Body of pancreas (tissue), 4 donors: ENCODE measurements at places on chromosomes 5 and 9. TPM values are rescaled to one million over a fixed set of nuclear protein-coding genes. Genes with fewer than 3 reads are reported as not detected.

The ARSI gene
- total RNA-seq: not detected

The NMUR2 gene
- not detected for total RNA-seq

The PNPLA7 gene
- 27.7 TPM for total RNA-seq

DNA sequence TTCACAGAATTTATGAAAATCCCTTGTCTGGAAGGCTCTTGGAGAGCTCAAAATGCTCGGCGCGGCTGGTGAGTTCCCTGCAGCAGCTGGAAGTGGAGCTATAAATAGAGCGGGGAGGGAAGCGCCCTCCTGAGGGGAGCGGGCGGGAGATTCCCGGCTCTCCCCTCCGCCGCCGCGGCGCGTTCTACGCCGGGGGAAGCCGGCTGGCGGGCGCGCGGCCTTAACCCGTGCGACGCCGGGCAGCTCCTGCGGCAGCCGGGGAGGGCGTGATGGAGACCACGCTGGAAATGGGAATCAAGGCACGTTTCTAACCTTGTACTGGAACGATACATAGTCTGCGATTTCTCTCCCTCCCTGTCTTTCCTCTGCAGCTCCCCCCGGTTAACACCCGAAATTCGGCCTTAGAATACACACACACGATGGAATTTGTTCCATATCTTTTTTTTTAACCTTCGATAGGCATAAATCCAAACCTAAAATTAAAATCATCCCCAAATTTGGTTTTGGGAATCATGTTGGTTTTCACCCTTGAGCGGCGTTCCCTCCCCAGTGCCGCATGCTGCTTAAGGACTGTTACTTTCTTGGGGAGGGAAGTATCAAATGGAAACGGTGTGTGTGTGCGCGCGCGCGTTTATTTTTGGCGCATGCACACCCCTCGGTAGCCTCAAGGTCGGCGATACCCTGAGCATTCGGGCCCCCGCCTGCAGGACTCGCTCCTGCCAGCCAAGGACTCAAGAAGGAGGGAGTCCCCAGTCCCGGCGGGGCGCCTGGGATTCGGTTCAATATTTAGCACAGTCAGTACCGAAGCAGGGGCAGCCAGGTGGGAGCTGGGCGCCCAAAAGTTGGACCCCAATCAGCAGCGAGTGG, 306.3 kb upstream of the KCNN2 start:
- H3K4me3 ChIP-seq: peak overlapping the region; percentile 3
- no peaks in the 10 kb centered on the region for H3K36me3 ChIP-seq
- H3K27ac ChIP-seq: peak overlapping the region; percentile 61
- no peaks in the 10 kb centered on the region for H3K27me3 ChIP-seq
- H3K4me1 ChIP-seq: peaks cover 6% of the 10 kb centered on the region

- no peaks in the 10 kb centered on the region for H3K27me3 ChIP-seq
- DNase-seq: peak; percentile 6
- H3K27ac ChIP-seq: no peak overlapping the region
- H3K4me1 ChIP-seq: no peaks in the 10 kb centered on the region
- H3K36me3 ChIP-seq: no peaks in the 10 kb centered on the region
These were observed 272.7 kb downstream of the TRIM32 start for GRCh38 chr9:116959809-116960208.

DNA sequence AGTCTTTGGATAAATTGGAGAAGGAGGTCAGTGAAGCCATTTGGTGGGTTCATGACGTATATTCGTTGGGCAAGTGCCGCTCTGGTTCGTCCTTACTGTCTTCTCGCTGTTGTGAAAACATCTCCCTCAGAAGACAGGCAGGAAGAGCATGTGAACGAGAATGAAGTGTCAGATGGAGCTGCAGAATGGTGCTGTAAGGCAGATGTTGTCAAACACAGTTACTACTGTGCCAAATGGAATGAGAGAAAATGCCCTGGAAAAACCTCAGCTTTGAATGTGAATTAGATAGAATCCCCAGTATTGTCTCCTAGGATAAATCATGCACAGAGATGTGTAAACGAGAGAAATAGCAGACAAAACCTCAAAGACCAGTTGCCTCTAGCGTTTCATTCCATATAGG, 121.5 kb downstream of the CAMK4 start:
- DNase-seq: no peak
- no peak overlapping the region for H3K4me3 ChIP-seq
- no peaks in the 10 kb centered on the region for H3K36me3 ChIP-seq
- no peaks in the 10 kb centered on the region for H3K27me3 ChIP-seq
- H3K27ac ChIP-seq: no peak overlapping the region
- H3K4me1 ChIP-seq: no peaks in the 10 kb centered on the region

DNA sequence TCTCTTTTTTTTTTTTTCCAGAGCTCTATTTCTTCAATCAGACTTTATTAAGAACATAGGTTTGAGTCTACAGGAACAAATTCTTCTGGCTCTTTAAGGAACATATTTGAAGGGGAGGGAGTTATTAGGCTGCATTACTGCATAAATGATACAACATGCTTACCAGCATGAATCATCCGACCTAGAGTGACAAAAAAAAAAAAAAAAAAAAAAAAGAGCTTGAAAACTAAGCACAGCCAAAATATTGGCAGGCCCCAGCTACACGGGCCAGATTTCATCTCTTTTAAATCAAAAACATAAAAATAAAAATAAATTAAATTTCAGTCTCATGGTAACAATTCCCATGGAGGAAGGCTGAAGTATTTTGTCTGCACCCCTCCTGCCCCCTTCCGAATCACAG, 26.3 kb downstream of the MSX2 start:
- no peaks in the 10 kb centered on the region for H3K36me3 ChIP-seq
- peaks cover 9% of the 10 kb centered on the region for H3K4me1 ChIP-seq
- no peak overlapping the region for H3K4me3 ChIP-seq
- H3K27me3 ChIP-seq: no peaks in the 10 kb centered on the region

GRCh38 chr9:77587851-77588250, 60.3 kb downstream of the GNA14 start:
- no peak overlapping the region for H3K27ac ChIP-seq
- H3K4me3 ChIP-seq: no peak overlapping the region
- H3K36me3 ChIP-seq: no peaks in the 10 kb centered on the region
- no peaks in the 10 kb centered on the region for H3K27me3 ChIP-seq
- no peaks in the 10 kb centered on the region for H3K4me1 ChIP-seq

DNA sequence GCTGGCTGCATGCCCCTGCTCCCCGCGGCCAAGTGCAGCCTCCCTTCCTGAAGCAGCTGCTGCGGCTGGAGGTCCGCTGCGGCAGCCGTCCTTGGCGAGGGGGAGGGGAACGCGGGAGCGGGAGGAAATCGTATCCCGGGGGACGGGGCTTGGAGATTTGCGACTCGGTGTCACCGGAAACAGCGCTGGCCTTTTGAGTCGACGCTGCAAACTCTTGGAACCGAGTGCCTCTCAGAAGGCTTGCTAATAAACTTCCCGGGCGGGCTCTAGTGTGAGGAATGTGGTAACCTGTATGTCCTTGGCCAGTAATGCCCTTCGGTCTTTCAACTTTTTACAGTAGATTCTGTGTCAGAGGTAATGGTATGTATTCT, 82.7 kb downstream of the PTPDC1 start:
- DNase-seq: no peak
- no peaks in the 10 kb centered on the region for H3K36me3 ChIP-seq
- no peaks in the 10 kb centered on the region for H3K27me3 ChIP-seq
- peak overlapping the region; percentile 37 for H3K4me3 ChIP-seq

DNA sequence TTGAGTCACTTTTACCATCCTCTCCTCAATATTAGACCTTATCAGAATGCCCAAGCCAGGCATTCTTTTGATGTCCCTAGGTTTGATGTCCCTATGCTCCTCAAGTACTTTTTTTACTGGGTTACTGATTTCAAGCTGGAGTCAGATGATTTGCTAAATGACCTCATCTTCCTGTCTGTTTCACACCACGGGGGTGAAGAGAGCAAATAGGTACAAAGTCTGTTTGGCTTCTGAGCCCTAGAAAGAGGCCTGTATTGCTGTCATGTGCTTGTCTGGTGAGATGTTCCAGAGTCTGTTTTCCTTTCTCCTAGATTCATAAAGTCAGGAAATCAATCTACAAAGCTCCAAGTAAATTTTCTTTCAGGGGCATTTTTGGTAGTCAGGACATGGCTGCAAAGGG, 12.7 kb upstream of the DAB2 start:
- no peaks in the 10 kb centered on the region for H3K27me3 ChIP-seq
- no peak overlapping the region for H3K4me3 ChIP-seq
- H3K36me3 ChIP-seq: no peaks in the 10 kb centered on the region
- H3K4me1 ChIP-seq: peaks cover 16% of the 10 kb centered on the region

DNA sequence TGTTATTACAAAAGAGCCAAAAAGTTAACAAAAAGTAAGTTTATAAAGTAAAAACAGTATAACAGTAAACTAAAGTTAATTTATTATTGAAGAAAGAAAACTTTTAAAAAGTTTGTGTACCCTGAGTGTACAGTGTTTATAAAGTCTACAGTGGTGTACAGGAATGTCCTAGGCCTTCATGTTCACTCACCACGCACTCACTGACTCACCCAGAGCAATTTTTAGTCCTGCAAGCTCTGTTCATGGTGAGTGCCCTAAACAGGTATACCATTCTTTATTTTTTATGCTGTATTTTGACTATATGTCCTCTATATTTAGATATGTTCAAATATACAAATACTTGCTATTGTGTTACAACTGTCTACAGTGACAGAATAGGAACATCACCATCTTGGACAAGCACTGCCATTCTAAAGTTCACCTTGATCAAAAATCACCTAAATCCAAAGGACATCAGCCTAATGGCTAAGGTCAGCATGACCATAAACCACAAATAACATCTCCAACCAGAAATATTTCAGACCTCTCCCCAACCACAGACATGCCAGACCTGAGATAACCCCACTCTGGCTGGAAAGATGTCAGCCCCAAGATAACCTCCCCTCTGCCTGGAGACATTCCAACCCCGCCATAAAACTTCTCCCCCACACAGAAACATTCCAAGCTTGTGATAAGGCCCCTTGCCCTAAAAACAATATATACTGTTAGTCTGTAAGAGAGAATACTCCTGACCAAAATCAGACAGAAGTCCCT, 56.1 kb downstream of the AGXT2 start:
- H3K4me1 ChIP-seq: no peaks in the 10 kb centered on the region
- no peaks in the 10 kb centered on the region for H3K36me3 ChIP-seq
- no peak overlapping the region for H3K27ac ChIP-seq
- no peaks in the 10 kb centered on the region for H3K27me3 ChIP-seq

- H3K4me1 ChIP-seq: peaks cover 18% of the 10 kb centered on the region
- H3K36me3 ChIP-seq: no peaks in the 10 kb centered on the region
These were observed 16.7 kb downstream of the TCF7 start for GRCh38 chr5:134131165-134131564.

GRCh38 chr9:129954868-129955550, 88.0 kb downstream of the FNBP1 start:
- H3K4me3 ChIP-seq: no peak overlapping the region
- peaks cover 6% of the 10 kb centered on the region for H3K4me1 ChIP-seq
- no peak overlapping the region for H3K27ac ChIP-seq
- H3K27me3 ChIP-seq: no peaks in the 10 kb centered on the region

GRCh38 chr5:140348104-140348503, 1.7 kb upstream of the HBEGF start:
- H3K4me1 ChIP-seq: peaks cover 24% of the 10 kb centered on the region
- no peaks in the 10 kb centered on the region for H3K27me3 ChIP-seq
- DNase-seq: no peak

DNA sequence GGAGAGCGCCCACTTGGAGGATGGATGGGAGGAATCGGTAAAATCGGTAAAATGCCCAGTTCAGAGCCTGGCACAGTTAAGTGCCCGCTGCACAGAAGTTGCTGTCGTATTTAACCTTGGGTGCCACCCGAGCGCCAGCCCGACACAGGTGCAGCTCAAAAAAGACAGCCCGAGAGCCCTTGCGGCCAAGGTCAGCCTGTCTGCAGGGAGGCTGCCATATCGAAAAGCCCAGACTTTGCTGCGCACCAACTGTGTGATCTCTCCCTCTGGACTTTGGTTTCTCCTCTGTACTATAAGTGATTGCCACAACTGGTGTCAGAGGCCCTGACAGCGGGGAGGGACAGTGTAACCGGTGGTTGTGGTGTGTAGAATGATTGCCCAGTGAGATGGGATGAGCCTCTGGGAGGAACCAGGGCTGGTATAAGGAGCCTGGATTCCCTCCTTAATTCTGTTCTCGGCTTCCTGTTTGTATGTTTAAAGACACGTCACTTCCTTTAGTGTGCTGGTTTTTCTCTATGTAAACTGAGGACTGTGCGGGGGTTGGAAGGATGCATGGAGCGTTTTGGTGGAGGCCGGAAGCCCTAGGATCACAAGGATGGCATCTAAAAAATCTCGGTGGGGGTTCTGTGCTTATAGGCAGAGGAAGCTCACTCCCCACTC, 792 bp downstream of the NTMT1 start:
- H3K36me3 ChIP-seq: no peaks in the 10 kb centered on the region
- no peaks in the 10 kb centered on the region for H3K27me3 ChIP-seq
- peak overlapping the region; percentile 60 for H3K4me3 ChIP-seq
- DNase-seq: peak; percentile 61
- H3K4me1 ChIP-seq: peaks cover 63% of the 10 kb centered on the region

DNA sequence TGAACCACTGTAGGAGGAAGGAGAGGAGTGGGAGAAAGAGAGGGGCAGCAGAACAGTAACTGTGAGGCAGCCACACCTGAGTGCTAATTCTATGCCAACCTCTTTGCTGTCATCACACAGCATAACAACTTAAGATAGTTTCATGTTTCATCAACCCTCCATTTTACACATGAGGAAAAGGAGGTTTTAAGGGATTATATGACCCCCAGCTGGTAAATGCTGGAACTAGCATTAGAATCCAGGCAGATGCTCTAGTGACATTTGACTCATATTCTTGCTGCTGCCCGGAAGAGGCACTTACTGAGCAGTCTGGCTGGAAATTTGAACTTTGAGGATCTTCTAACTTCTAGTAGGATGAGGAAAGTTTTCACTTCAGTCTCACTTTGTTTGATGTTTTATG, 24.1 kb upstream of the VLDLR start:
- H3K36me3 ChIP-seq: no peaks in the 10 kb centered on the region
- H3K27me3 ChIP-seq: no peaks in the 10 kb centered on the region
- H3K4me3 ChIP-seq: no peak overlapping the region
- H3K4me1 ChIP-seq: peaks cover 1% of the 10 kb centered on the region
- no peak for DNase-seq

GRCh38 chr9:28024676-28025075, 451.4 kb upstream of the C9orf72 start:
- no peak overlapping the region for H3K27ac ChIP-seq
- H3K4me3 ChIP-seq: no peak overlapping the region
- no peak for DNase-seq

- H3K36me3 ChIP-seq: no peaks in the 10 kb centered on the region
- peak; percentile 83 for DNase-seq
- peak overlapping the region; percentile 67 for H3K4me3 ChIP-seq
- peaks cover 41% of the 10 kb centered on the region for H3K4me1 ChIP-seq
- no peaks in the 10 kb centered on the region for H3K27me3 ChIP-seq
- peak overlapping the region; percentile 90 for H3K27ac ChIP-seq
These were observed 930 bp downstream of the PRLR start for GRCh38 chr5:35229076-35230037.

- no peak for DNase-seq
- no peaks in the 10 kb centered on the region for H3K4me1 ChIP-seq
These were observed 50.2 kb upstream of the SLC44A1 start for GRCh38 chr9:105194234-105194633.

GRCh38 chr9:123201083-123201482, 67.3 kb downstream of the STRBP start:
- H3K36me3 ChIP-seq: no peaks in the 10 kb centered on the region
- no peak overlapping the region for H3K27ac ChIP-seq
- H3K4me1 ChIP-seq: no peaks in the 10 kb centered on the region
- no peak overlapping the region for H3K4me3 ChIP-seq

- H3K27ac ChIP-seq: no peak overlapping the region
- no peak for DNase-seq
- no peaks in the 10 kb centered on the region for H3K4me1 ChIP-seq
These were observed 138.2 kb upstream of the RFX3 start for GRCh38 chr9:3664044-3664443.
